ENCODE measurements at places on chromosomes 12 and 14.

DNA sequence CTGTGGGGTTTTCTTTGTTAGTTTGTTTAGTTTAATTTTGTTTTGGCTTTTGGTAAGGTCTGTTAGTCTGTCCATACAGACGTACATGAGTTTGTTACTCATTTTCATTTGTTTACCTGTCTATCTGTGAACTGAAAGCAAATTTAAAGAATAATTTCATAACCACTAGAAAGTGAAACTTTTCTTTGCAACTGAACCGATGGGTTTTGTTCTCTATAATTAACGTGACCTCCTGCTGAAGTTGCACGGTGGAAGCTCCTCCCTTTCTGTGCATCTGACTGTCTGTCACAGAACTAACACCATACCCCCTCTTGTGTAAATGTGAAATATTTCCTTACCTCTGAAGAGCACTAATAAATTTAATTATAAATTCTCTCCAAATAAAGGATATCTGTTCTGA lies 595.5 kb downstream of the GALC start:
- H3K27ac ChIP-seq: no peak overlapping the region
- no peaks in the 10 kb centered on the region for H3K27me3 ChIP-seq
- H3K4me3 ChIP-seq: no peak overlapping the region
- no peak for DNase-seq
- H3K4me1 ChIP-seq: no peaks in the 10 kb centered on the region
- no peaks in the 10 kb centered on the region for H3K36me3 ChIP-seq

GRCh38 chr12:105343836-105344235 lies 13.3 kb downstream of the C12orf75 start:
- DNase-seq: no peak
- peaks cover 28% of the 10 kb centered on the region for H3K4me1 ChIP-seq
- no peaks in the 10 kb centered on the region for H3K27me3 ChIP-seq
- H3K36me3 ChIP-seq: peaks cover 8% of the 10 kb centered on the region

- H3K36me3 ChIP-seq: no peaks in the 10 kb centered on the region
- H3K4me1 ChIP-seq: peaks cover 29% of the 10 kb centered on the region
- DNase-seq: peak; percentile 75
- peak overlapping the region; percentile 32 for H3K27ac ChIP-seq
- H3K27me3 ChIP-seq: no peaks in the 10 kb centered on the region
Observed at GRCh38 chr12:131116468-131117117, 162.9 kb downstream of the ADGRD1 start.

GRCh38 chr12:124622331-124622730 lies 54.9 kb upstream of the NCOR2 start:
- H3K36me3 ChIP-seq: no peaks in the 10 kb centered on the region
- H3K27ac ChIP-seq: no peak overlapping the region
- H3K4me3 ChIP-seq: no peak overlapping the region
- DNase-seq: no peak
- H3K27me3 ChIP-seq: no peaks in the 10 kb centered on the region

GRCh38 chr14:58849601-58850000 lies 211.8 kb downstream of the DACT1 start:
- H3K27me3 ChIP-seq: no peaks in the 10 kb centered on the region
- H3K36me3 ChIP-seq: no peaks in the 10 kb centered on the region
- no peaks in the 10 kb centered on the region for H3K4me1 ChIP-seq
- no peak overlapping the region for H3K4me3 ChIP-seq
- no peak for DNase-seq

DNA sequence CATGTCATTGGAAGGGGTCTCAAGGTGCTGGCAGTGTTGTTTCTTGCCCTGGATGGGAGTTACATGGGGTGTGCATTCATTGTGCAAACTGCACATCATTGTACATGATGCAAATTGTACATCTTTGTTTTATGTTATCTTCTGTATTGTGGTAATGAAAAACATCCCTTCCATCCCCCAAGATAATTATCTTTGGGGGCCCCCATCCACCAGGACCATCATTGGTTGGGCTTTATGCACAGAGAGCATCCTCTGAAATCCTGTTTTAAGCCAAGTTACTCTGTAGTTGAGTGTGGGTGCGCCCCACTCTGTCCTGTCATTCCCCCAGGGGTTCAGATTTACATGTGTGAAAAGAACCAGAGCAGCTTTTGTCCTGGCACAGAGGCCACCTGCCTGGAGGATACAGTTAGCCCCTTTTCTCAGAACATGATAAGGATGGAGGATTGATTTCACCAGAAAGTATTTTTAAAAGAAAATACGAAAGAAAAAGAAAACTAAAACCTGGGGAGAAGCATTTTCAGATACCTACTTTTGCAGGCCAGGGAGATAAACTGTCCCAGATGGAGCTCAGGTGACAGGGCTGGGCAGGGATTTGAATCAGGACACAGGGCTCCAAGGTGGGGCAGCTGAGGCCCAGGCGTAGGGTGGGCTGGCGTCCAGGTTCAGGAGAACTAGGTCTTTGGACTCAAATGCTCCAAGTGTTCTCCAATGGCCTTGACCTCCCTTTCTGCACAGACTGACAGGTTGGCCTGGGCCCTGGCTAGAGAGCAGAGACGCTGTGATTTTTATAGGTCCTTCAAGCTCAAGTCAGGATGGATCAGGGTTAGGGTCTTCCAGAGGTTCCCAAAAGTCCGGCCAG lies 17.2 kb downstream of the WSCD2 start:
- H3K4me3 ChIP-seq: no peak overlapping the region
- no peaks in the 10 kb centered on the region for H3K4me1 ChIP-seq
- no peaks in the 10 kb centered on the region for H3K27me3 ChIP-seq
- no peaks in the 10 kb centered on the region for H3K36me3 ChIP-seq
- H3K27ac ChIP-seq: no peak overlapping the region

- no peak overlapping the region for H3K27ac ChIP-seq
- H3K4me3 ChIP-seq: no peak overlapping the region
- peak; percentile 41 for DNase-seq
- H3K27me3 ChIP-seq: no peaks in the 10 kb centered on the region
- H3K4me1 ChIP-seq: peaks cover 17% of the 10 kb centered on the region
Observed at GRCh38 chr12:115203701-115204100, 519.7 kb upstream of the TBX3 start.

DNA sequence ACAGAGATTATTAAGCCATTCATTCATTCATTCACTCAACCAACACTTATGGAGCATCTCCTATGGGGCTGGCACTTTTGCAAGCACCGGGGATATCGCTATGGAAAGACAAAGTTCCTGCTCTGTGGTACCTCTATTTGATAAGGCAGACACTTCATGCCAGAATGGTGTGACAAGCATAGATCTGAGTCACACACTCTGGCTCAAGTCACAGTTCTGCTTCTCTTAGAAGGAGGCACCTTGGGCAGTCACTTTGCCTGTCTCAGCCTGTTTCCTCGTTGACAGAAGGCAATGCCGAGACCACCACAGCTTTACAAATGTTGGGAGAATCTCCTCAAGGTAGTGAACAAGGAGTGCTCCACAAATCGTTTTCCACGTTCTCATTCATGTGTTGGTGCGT lies 205.2 kb downstream of the SLC41A2 start:
- H3K27ac ChIP-seq: no peak overlapping the region
- no peak overlapping the region for H3K4me3 ChIP-seq
- H3K4me1 ChIP-seq: peaks cover 5% of the 10 kb centered on the region
- H3K36me3 ChIP-seq: no peaks in the 10 kb centered on the region

GRCh38 chr12:104588047-104588920 lies 131.5 kb downstream of the CHST11 start:
- no peaks in the 10 kb centered on the region for H3K27me3 ChIP-seq
- peak overlapping the region; percentile 50 for H3K4me3 ChIP-seq
- no peaks in the 10 kb centered on the region for H3K36me3 ChIP-seq

- peaks cover 11% of the 10 kb centered on the region for H3K27me3 ChIP-seq
- H3K4me3 ChIP-seq: no peak overlapping the region
- H3K27ac ChIP-seq: no peak overlapping the region
- no peaks in the 10 kb centered on the region for H3K36me3 ChIP-seq
- DNase-seq: no peak
- H3K4me1 ChIP-seq: no peaks in the 10 kb centered on the region
Observed at GRCh38 chr12:94792693-94793092, 142.3 kb upstream of the TMCC3 start.

GRCh38 chr12:26338586-26339572 lies 143.5 kb downstream of the SSPN start:
- peak; percentile 66 for DNase-seq
- no peaks in the 10 kb centered on the region for H3K27me3 ChIP-seq
- H3K4me1 ChIP-seq: peaks cover 6% of the 10 kb centered on the region
- H3K27ac ChIP-seq: no peak overlapping the region

- H3K36me3 ChIP-seq: no peaks in the 10 kb centered on the region
- H3K27ac ChIP-seq: no peak overlapping the region
- no peaks in the 10 kb centered on the region for H3K4me1 ChIP-seq
- H3K27me3 ChIP-seq: peaks cover 31% of the 10 kb centered on the region
Observed at GRCh38 chr12:40693207-40693821, 1.1 kb downstream of the CNTN1 start.

DNA sequence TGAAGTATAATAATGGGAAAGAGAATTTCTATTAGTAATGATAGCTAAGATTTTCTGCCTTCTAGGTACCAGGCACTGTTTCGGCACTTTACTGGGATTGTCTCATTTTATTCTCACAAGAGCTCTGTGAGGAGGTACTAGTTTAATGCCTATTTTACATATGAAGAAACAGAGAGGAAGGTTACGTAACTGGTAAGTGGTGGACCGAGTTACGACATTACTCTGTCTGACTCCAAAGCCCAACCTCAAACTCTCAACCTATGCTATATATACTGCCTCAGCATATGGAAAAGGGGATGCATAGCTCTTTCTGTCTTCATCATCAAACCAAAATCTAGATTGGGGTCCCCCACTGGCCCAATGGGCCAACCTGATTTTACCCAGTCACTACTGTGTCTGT lies 133.5 kb downstream of the KTN1 start:
- no peak overlapping the region for H3K27ac ChIP-seq
- peaks cover 10% of the 10 kb centered on the region for H3K4me1 ChIP-seq
- DNase-seq: no peak
- 0 out of 2 replicates have a peak, but pooled peaks cover 6% of the 10 kb centered on the region for H3K27me3 ChIP-seq
- no peaks in the 10 kb centered on the region for H3K36me3 ChIP-seq
- H3K4me3 ChIP-seq: no peak overlapping the region

GRCh38 chr12:131574395-131574771 lies 136.5 kb upstream of the SFSWAP start:
- H3K36me3 ChIP-seq: no peaks in the 10 kb centered on the region
- H3K4me3 ChIP-seq: no peak overlapping the region
- no peak overlapping the region for H3K27ac ChIP-seq
- H3K4me1 ChIP-seq: no peaks in the 10 kb centered on the region

- H3K4me1 ChIP-seq: 0 out of 2 replicates have a peak, but pooled peaks cover 11% of the 10 kb centered on the region
- no peak overlapping the region for H3K27ac ChIP-seq
- DNase-seq: peak; percentile 24
- H3K27me3 ChIP-seq: no peaks in the 10 kb centered on the region
Observed at GRCh38 chr14:34623506-34623905, 6.4 kb downstream of the SNX6 start.

DNA sequence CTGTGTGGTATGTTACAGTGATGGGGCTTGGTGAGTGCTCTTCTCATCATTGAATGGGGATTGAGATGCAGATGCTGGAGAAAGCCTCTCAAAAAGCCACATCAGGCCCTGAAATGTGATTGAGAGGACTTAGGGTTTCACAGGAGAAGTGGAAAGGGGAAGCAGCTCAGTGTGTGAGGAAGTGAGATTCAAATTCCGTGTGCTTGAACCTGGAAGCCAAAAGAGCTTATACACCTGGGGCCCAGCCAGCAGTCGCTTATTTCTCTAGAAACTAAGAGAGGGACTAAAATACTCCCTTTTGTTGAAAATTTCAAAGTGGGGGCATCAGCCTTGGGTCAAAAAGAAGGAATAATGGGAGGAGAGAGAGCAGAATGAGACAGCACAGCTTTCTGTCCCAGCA lies 39.1 kb upstream of the GZMB start:
- H3K27ac ChIP-seq: no peak overlapping the region
- no peaks in the 10 kb centered on the region for H3K36me3 ChIP-seq
- no peak overlapping the region for H3K4me3 ChIP-seq
- DNase-seq: no peak

GRCh38 chr12:1611803-1612572 lies 17.0 kb upstream of the WNT5B start:
- H3K36me3 ChIP-seq: 0 out of 2 replicates have a peak, but pooled peaks cover 8% of the 10 kb centered on the region
- peaks cover 54% of the 10 kb centered on the region for H3K4me1 ChIP-seq
- DNase-seq: peak; percentile 95
- H3K4me3 ChIP-seq: peak overlapping the region; percentile 65
- no peaks in the 10 kb centered on the region for H3K27me3 ChIP-seq
- H3K27ac ChIP-seq: peak overlapping the region; percentile 90

- no peak overlapping the region for H3K27ac ChIP-seq
- no peak overlapping the region for H3K4me3 ChIP-seq
- H3K27me3 ChIP-seq: no peaks in the 10 kb centered on the region
- DNase-seq: no peak
Observed at GRCh38 chr14:55118761-55119160, 10.3 kb upstream of the LGALS3 start.

DNA sequence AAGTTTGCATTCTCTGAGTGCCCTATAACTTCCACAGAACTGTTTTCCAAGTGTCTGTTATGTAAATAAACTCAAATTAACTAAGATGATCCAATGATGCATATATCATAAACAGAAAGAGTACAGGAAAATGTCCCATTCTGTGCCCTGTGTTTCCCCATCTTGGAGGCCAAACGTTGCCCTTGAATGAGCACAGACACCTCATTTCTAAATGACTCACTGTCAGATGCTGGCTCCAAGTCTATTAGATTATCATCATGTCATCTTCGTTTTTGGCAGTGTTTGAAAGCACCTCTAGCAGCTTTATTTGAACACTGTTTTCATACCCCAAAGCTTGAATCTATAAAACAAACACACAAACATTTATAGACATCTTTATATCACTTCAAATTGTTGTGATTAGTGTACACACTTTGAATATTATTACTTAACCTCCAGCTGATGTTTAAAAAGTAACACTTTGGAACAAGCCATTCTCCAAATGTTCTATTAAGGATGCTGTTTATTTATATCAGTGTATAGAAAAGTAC lies 424.2 kb downstream of the NOVA1 start:
- peaks cover 13% of the 10 kb centered on the region for H3K27me3 ChIP-seq
- peak; percentile 11 for DNase-seq
- no peak overlapping the region for H3K27ac ChIP-seq
- no peaks in the 10 kb centered on the region for H3K4me1 ChIP-seq

DNA sequence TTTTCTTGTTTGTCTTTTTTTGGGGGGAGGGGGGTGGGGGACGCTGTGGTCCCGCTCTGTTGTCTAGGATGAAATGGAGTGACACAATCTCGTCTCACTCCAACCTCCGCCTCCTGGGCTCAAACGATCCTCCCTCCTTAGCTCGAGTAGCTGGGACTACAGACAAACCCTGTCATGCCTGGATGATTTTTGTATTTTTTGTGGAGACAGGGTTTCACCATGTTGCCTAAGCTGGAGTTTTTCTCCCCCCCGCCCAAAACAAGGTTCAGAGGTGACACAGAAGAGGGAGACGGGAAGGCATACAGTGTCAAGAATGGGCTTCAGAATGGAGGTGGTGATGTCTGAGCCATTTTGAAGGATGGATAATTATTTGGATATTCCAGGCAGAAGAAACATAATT lies 116.9 kb upstream of the ATF1 start:
- no peak overlapping the region for H3K4me3 ChIP-seq
- no peaks in the 10 kb centered on the region for H3K36me3 ChIP-seq
- no peak overlapping the region for H3K27ac ChIP-seq

GRCh38 chr12:113135178-113136127 lies at the start of gene RASAL1:
Gene RASAL1, minus strand, starts transcription at chr12:113135761. Its CDS starts 299 bp downstream, at chr12:113135462.
- no peak for DNase-seq
- H3K27ac ChIP-seq: no peak within 1 kb of the TSS
- no peaks in the 10 kb centered on the region for H3K4me1 ChIP-seq
- peaks cover 22% of the 10 kb centered on the region for H3K27me3 ChIP-seq
- no peak within 1 kb of the TSS for H3K4me3 ChIP-seq
- H3K36me3 ChIP-seq: no peaks in the 10 kb centered on the region

GRCh38 chr12:52226446-52226845 lies 6.6 kb upstream of the KRT7 start:
- no peaks in the 10 kb centered on the region for H3K36me3 ChIP-seq
- no peaks in the 10 kb centered on the region for H3K27me3 ChIP-seq
- no peak overlapping the region for H3K4me3 ChIP-seq
- H3K27ac ChIP-seq: no peak overlapping the region
- peaks cover 33% of the 10 kb centered on the region for H3K4me1 ChIP-seq

Measured in GM23248 (cell line).